ENCODE measurements at places on chromosomes 7 and 10.

DNA sequence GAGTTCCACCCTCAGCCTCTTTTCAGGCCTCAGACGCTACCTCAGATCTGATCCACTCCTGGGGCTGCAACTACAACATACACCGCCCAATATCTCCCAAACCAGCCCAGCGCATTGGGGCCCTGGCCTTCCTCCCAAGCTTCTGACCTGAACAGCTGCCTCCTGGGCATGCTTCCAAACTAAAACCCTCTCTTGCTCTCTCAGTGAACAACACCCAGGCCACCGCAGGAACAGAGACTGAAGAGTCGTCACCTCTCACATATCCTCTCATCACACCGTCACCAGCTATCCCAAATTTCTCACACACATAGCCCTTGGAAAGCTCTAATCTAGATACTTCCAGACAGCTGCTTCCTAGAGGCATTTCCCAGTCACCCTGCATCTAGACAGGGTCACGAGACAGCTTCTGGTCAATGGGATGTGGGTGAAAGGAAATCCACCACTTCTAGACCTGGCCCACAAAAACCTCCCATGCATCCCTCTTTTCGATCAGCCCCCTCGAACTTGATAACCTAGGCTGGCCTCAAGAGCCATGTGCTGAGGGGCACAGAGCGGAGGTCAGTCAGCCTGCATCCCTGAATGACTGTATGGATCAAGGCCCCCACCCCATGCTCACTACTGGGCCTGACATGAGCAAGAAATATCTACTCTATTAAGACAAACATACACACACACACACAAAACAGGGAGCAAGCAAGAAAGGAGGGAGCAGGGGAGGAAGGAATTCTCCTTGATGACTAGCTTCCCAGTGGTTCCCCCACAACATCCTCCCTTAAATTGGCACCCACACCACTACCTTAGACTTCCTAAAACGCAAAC lies 1.8 kb downstream of the PARP12 start:
- DNase-seq, result peak; percentile 65

- no peak for DNase-seq
Observed at GRCh38 chr10:34345383-34345782, 469.7 kb downstream of the PARD3 start.

- DNase-seq, result no peak
Observed at GRCh38 chr7:40935435-40935834, 767.5 kb downstream of the INHBA start.

DNA sequence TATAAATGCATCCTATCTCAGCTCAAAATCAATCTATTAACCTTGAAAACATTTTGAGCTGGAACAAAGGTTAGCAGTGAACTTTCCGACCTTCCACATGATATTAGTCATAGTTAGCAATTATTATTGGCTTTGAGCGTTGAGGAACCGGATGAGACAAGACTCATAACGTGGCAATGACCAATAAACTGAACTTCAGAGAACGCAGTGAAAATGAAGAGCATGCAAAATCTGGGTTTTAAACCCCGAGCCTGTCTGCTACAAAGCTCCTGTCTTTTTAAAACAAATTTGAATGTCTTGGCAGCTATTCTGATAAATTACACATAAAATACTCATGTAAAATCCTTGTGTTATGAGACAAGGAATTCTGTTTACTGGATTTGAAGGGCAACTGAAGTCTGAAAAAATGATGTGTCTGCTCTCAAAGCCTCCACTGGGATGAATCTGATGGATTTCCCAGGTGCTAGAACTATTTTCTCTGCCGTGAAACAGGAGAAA lies 74.7 kb upstream of the ITGB1 start:
- DNase-seq, result peak; percentile 86

DNA sequence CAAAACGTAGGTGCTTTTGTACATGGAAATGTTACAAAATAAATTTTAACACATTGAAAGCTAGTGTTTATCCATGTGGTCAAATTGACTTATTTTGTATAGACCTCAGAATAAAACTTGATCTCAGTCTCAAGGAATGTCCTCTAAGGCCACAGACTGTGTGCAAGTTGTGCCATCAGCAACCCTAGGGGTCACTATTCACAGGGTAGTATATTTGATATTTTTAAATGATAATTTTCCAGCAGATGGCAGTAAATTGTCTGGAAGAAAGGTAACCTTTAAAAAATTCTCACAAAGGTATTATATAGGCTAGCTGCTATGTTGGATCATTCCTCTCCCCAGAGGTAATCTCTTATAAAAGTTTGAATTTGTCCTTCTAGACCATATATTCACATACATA lies 12.9 kb upstream of the SNX10 start:
- DNase-seq, result no peak

DNA sequence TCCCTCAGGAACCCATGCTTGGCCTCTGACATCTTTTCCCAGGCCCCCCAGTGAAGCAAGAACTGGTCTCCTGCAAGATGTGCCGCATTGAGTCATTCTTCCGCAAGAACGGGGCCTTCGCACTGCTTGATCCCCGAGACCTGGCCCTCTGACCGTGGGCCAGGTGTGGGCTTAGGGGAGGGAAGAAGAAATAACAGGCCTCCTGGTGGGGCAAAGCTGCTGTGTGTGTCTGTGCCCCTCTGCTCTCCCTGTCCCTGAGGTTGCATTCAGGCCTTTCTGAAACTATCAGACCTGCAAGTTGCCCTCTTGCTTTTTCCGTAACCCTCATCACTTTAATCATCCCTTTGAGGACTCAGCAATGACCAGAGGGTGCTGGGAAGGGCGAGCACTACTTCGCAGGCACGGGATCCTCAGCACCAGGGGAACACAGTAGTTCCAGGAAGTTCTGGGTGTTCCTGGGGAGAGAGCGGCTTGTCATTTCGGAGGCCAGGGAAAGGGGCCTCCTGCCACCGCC lies 6.0 kb downstream of the ATP6V1F start:
- DNase-seq, result no peak

- no peak for DNase-seq
Observed at GRCh38 chr10:113980408-113981087, 63.1 kb upstream of the ADRB1 start.

DNA sequence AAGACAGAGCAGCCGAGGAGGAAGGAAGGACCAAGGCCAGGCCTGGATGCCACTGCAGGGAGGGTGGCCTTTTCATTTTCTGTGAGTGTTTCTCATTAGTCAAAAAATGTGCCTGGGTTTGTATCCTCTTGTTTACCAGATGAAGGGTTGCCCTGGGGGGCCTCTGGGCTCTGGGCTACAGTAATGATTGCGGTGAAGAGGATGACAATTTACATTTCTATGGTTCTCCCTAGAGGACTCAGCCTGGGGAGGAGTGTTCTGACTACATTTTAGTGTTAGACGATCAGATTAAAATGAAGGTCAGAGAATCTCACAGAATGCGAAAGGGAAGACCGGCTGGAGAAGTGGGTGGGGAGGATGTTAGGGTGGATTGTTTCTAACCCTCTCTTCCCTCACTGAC lies 108.0 kb upstream of the KMT2C start:
- no peak for DNase-seq

DNA sequence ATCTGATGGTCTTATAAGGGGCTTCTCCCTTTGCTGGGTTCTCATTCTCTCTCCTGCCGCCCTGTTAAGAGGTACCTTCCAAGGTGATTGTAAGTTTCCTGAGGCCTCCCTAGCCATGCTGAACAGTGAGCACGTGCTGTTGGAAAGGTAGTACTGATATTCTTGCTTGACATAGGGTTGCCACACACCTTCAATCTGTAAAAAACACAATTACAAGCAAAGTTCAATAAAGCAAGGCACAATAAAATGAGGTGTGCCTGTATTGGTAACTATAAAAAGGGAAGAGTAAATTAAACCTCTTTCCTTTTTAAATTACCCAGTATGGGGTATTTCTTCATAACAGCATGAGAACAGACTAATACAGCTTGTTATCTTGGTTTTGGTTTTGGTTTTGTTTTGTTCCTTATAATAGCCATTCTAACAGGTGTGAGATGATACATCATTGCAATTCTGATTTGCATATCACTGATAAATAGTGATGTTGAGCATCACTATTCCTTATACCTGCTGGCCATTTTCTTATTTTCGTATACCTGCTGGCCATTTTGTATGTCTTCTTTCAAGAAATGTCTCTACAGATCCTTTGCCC lies 164.9 kb upstream of the TRIM24 start:
- DNase-seq, result no peak

DNA sequence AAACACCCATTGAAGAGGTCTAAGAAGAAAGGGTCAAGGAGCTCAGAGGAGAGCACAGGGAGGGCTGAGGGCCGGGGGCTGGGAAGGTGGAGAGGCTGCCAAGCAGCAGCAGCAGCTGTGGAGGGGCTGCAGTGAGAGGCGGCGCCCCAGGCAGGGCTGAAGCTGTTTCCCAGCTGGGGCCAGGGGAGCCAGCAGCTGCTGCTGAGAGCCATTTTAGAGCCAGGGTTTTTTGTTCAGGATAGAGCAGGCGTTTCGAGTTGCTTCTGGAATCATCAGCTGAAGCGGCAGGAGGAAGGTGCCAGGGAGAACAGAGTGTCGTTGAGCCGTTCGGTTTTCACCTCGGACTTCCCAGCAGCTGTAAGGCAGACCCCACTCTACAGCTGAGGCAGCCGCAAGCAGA lies 62.7 kb downstream of the LANCL2 start:
- no peak for DNase-seq

- no peak for DNase-seq
Observed at GRCh38 chr10:20817646-20818045, 79.5 kb downstream of the NEBL start.

DNA sequence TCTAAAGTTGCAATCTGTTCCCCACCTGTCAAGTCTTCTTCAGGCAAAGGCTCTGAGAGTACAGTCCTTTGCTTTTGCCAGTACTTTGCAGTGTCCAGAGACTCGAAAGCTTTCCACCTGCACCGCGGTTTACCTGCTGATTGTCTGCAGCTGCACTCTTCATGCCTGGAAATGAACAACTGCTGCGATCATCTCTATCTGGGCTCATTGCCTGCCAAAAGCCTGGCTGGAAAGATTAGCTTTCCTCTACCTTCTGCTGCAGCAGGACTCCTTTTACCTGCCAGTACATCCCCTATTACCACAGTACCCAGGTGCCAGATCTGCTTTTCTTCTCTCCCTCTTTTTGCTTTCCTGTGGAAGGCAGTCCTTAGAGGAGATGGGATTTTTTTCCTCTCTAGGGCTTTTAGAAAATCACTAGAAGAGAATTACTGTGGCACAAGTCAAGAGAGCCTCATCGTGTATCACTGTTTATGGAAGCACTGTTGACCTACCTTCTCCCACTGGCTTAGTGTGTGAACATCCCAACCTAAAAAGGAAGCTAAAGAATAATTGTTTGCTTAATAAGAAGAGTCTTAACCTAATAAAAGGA lies 2.2 kb downstream of the STRIP2 start:
- no peak for DNase-seq

DNA sequence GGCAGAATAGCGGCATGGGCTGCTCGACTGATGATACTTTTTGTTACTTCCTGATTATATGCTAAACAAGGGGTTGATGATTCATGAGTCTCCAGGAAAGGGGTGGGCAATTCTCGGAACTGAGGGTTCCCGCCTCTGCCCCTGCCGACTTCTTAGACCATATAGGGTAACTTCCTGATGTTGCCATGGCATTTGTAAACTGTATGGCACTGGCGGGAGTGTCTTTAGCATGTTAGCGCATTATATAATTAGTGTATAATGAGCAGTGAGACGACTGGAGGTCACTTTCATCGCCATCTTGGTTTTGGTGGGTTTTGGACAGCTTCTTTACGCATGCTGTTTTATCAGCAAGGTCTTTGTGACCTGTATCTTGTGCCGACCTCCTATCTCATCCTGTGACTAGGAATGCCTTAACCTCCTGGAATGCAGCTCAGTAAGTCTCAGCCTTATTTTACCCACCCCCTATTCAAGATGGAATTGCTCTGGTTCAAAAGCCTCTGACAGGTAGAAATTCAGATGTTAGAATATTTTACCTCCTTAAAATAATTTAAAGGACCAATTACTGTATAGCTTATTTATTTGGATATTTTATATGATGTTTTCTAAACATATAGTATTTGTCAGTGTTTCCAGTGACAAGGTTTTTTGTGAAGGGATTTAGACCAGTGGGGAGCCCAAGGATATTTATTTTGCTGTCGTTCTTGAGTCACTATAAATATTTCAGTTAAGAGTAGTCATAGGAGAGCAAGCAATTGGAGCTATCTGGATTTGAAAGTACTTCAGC lies 90.1 kb upstream of the PIK3CG start:
- DNase-seq, result peak; percentile 85

DNA sequence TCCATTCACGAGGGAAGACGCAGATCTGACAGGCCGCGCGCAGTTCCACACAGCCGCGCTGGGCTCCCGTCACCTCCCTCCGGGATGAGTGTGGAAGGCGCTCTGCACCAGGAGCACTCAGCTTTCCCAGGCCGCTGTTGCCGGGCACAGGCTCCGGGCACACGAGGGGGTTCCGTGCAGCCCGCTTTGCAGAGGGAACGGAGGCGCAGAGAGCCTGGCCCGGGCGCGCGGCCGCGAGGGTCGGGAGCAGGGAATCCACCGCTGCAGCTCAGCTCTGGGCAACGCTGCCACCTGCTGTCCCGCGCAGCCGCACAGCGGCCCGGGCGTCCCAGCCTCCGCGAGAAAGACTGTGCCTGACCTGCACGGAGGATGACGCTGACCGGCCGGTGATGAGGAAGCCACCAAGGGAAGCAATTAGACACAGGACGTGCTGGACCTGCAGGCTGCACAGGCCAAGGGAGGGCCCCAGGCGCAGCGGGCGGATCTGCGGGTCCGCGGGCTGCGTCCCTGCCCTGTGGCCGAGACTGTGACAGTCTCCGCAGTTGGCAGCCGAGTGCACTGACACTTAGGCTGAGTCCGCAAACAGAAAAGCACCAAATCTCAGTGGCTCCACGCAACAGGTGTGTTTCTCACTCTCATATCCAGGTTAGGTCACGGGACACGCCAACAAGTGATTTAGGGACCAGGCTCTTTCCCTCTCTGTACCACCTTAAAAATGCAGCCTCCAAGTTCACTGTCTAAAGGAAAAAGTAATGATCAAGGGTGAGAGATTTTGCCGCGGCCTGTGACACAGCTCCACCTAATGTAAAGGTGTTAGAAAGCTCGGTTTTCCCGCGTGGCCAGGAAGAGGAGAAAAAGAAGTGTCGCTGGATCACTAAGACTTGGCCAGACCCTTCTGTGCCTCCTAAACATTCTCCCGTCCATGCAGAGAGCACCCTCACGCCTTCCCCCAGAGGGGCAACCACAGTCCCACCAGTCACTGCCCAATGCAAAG lies 94.5 kb downstream of the SEC61G start:
- DNase-seq, result peak; percentile 3

- DNase-seq, result no peak
Observed at GRCh38 chr7:120475994-120476393, 203.0 kb downstream of the KCND2 start.

DNA sequence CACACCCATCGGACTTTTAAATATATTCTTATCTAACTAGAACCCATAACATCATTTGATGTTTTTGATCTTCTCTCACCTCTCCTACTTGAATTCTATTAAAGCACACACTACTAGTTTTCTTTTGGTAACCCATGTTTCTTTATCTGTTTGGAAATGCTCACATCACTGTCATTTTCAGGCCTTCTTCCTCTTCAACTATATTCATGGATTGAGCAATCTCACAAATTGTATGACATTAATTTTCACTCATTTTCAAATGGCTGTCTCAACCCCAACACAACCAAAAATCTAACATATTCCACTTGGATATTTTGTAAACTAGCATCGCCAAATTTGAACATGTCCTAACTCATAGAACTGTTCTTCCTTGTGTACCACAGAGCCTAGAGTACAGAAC lies 488.0 kb upstream of the SEMA3A start:
- DNase-seq, result no peak

GRCh38 chr7:152504367-152504766 lies 68.6 kb upstream of the KMT2C start:
- DNase-seq, result no peak

GRCh38 chr10:117137911-117138642 lies at the start of gene VAX1:
Gene VAX1 (minus strand): TSS chr10:117138270. CDS start chr10:117138056, 214 bp downstream.
- DNase-seq, result no peak

Measured in astrocyte (in vitro differentiated cells and primary cell).